Stimulated activated CD8-positive, alpha-beta memory T cell treated with anti-CD3 and anti-CD28 coated beads, Interleukin-7, amount 100 ng/mL, for 24 hours (primary cell): ENCODE measurements at places on chromosomes 6 and 20.

DNA sequence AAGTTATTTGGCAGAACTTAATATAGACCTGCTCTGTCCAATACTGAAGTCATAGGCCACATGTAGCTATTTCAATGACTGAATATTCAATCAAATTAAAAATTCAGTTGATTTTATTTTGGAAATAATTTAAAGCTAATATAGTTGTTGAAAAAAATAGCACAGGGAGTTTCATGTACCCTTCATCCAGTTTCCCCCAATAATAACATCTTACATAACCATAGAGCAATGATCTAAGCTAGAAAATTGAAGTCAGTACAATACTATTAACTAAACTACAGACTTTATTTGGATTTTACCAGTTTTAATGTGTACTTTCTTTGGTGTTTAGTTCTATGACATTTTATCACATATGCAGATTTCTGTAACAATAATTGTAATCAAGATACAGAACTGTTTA lies 212.2 kb upstream of the HDDC2 start:
- no peak for DNase-seq

DNA sequence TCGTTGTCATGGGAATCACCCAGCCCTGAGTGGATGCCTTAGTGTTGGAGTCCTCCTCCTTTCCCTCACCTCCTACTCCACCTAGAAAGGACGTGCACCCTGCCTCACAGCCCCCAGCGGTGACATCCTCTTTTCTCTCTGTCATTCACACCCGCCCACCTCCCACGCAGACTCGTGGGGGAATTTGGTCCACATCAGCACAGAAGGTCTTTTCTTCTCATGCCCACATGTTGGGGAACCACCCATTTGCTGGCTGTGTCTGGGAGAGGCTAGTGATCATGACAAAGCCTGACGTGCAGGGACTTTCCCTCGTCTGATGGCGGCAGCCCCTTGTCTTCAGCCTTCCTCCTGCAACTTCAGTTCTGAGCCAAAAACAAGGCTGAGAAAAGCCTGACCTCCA lies 96.0 kb upstream of the CNKSR3 start:
- DNase-seq = peak; percentile 49

DNA sequence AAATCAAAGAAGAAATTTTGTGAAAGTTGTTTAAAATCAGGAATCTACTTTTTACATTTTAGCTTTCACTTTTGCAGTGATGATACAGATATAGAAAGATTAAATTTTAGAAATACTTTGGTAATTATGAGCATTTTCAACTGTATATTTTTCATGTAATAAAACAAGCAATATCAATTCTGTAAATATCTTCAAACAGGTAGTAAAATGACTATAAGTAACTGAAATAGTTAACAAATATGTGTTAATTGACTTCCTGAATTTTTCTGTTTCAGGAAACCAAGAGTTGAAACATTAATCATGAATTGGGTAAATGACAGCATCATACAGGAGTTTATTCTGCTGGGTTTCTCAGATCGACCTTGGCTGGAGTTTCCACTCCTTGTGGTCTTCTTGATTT lies at the start of gene OR2B6:
Gene OR2B6 (plus strand): TSS at position 301 of the 400 bp plus-strand sequence. CDS start 0 bp downstream, at position 301.
- no peak for DNase-seq

- DNase-seq = no peak
Observed at GRCh38 chr6:38776515-38776914, 61.4 kb downstream of the DNAH8 start.

GRCh38 chr6:36848658-36849441 lies 9.6 kb upstream of the CPNE5 start:
- no peak for DNase-seq

DNA sequence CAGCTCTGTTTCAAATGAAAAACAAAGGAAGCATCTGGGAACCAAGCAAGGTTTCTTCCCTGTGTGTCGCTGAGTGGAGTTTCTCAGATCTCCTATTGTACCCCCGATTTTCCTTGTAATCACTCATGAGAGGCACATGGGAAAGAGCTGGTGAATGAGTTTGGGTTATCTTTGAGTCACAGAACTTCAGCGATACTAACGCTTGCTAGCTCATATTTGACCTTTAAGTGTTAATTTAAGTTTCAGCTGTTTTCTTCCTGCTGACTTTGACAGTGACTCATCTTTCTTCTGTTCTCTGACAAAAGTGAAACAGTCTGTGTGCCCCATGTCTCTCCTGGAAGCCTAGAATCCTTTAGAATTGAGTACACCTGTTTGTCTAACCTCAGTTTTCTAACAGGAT lies 261.1 kb upstream of the RGS17 start:
- DNase-seq = no peak

DNA sequence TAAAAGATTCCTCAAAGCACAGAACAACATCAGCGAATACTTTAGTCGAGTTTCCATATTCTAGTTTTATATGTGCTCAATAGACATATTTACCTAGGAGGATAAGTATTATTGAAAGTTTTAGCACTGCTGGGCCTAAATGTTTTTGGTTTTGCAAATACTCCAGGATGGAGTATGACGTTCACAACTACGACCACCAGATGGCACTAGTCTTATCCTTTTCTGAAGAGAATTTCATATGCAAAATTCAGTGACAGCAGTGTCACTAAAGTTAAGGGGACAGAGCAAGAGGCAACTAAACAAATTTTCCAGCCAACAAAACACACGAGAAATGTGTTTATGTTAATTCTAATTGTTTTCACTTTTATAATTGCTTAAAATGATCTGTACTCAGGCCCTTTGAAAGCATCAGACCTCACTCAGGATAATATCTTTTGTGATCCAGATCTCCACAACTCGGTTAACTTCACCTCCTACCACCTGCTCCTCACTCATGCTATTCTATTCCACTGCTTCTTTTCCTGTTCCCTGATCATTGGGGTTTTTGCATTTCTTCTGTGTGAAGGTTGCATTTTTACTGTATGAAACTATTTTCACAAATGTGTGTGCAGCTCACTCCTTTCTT lies 220.8 kb downstream of the TRDN start:
- no peak for DNase-seq

GRCh38 chr6:1695546-1696462 lies 86.1 kb downstream of the FOXC1 start:
- DNase-seq = no peak

GRCh38 chr20:3820048-3820900 lies at the start of gene AP5S1:
Gene AP5S1, plus strand, starts transcription at chr20:3820547. Its CDS starts 1,571 bp downstream, at chr20:3822118.
- peak; percentile 85 for DNase-seq

DNA sequence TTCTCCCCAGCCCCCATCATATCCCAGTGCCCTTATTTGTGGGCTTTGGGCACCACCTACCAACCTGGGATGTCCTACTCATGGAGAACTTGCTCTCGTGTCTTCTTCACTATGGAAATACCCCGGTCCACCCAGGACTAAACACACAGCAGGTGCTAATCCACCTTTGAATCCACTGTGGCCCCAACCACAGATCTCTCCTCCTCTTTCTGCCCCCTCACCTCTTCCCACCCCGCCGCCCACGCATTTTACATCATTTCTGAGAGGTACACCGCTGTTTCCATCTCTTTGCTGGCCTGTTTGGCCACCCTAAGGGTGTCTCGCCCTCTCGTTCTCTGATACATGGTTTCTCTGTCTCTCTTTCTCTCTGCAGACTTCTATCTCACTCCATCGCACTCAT lies 82.5 kb upstream of the CTNNBL1 start:
- no peak for DNase-seq

- no peak for DNase-seq
Observed at GRCh38 chr6:108673153-108673552, 112.4 kb downstream of the FOXO3 start.

DNA sequence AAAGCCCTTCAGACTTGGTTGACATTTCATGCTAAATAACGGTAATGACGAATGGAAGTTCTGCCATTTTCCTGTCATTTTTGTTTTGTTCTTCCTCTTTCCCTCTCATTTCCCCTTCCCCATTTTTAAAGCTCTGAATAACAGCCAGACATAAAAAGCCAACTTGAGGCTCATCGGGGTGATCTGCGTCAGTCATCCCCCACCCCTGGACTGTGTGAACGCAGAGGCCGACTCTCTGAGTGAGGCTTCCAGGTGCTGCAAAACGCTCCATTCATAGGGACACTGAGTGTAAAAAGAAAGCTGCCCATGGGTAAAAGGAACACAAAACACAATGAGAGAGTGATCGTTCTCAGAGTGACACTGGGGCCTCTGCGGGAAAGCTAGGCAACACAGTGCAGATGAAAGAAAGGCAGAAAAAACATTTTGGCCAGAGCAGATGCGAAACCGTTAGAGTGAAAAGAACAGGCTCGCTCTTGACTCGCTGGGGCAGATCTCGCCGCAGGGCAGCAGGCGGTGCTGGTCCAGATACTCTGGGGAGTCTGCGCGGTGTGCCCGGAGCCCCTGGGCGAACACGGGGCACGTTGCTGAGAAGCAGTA lies 684.8 kb downstream of the QKI start:
- DNase-seq = no peak

DNA sequence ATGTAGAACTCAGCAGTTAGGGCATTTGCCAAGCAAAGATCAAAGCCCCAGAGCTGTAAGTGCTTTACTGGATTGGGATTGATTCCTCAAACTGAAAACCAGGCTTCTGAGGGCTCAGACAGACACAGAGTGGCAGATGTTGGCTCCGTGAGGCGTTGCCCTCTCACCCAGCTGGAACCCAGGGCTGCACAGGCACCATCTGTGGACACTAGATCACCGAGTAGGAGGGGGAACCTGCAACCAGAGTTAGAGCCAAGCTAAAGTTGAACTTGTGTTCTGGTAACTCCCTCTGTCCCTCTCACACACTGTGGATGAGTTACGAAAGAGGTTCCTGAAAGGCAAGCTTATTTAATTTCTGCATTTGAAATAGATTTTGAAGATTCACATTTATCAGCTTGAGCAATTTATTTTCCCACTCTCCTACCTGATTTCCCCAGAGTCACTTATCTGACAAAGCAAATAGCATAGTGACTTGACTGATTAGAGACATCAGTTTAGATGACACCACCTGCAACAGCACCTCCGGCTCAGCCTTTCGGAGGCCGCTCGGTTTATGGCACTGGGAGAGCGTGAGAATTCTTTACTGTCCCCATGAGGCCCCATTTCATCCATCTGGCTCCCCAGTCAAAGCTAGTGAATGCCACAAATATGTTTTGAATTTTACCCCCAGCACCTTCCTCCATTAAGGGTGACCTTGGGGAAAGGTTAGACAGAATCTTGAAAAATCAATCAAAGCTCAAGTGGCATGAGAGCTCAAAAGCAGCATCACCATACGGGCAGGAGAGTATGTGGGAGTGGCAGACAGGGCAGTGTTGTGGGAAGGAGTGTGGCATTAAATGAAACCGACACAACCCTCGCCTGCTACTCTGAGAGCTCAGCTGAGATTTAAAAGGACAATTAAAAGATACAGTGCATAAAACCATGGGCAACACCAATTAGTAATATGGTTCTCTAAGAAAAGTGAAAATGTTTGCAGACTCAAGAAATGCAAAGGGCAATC lies 48.5 kb downstream of the RPF2 start:
- DNase-seq = no peak

GRCh38 chr6:89612121-89612520 lies 26.4 kb downstream of the LYRM2 start:
- DNase-seq = no peak

DNA sequence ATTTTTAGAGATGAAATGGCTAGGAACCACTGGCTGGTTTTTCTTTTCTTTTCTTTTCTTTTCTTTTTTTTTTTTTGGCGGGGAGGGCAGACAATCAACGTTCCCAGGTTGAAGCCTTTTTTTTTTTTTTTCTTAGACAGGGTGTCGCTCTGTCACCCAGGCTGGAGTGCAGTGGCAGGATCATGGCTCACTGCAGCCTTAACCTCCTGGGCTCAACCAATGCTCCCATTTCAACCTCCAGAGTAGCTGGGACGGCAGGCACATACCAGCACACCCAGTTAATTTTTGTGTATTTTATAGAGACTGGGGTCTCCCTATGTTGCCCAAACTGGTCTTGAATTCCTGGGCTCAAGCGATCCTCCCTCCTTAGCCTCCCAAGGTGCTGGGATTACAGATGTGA lies 18.8 kb upstream of the ITCH start:
- DNase-seq = no peak

DNA sequence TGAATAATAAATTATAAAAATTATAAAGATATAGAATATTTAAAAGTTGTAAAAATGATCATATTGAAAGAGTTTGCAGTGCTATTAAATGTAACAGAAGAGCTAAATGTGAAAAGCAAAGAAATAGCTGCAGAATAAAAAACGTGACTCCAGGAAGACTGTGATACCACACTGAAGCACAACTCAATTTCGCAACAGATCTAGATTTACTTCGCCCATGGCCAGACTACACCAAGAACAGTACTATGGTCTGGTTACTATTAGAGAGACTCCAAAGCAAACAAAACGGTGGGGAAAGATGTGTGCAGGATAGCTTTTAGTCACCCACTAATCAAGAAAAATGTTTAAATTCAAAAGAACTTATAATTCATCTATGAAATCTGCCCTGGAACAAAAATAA lies 1.9 kb downstream of the CHD6 start:
- DNase-seq = no peak

DNA sequence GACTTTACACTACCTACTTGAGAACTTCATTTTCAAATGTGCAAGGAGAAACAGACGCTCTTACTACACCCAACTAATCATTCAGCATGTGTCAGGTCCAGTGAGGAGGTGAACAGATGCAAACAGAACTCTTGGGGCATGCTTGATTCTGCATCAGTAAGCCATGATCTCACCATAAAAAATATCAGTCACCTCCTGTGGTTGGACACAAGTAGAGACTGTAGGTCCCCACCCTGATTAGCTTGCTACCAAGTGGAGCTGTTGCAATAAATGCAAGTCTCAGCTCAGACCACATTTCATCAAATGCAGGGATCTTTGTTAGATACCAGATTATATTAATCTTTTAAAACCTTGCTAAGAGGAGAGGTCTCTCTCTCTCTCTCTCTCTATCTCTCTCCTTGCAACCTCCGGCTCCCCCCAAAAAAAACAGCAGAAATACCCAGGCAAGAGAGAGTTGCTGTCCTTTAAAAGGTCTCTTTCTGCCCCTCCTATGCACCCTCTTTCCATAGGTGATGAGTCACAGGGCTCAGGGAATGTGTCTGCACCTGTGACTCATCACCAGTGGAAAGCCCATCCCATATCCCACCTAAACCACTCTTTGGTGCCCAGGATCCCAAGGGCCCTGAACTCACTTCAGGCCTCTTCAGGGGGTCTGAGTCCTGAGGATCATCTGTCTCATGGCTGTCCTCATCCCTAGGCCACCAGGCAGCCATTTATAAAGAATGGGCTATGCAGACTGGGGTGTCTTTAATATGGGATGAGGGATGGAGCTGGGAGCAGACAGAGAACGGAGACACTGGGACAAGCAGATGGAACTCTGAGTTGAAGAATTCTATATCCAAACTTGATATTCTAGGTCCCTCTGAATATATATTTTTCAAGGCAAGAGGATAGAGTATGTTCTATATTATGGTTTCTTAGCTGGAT lies 154.5 kb downstream of the QRSL1 start:
- DNase-seq = no peak

- DNase-seq = no peak
Observed at GRCh38 chr6:138691595-138692057, 81.9 kb upstream of the CCDC28A start.

- DNase-seq = no peak
Observed at GRCh38 chr6:5353971-5354370, 92.7 kb downstream of the FARS2 start.
